ENCODE measurements at places on chromosomes 2 and 18.

DNA sequence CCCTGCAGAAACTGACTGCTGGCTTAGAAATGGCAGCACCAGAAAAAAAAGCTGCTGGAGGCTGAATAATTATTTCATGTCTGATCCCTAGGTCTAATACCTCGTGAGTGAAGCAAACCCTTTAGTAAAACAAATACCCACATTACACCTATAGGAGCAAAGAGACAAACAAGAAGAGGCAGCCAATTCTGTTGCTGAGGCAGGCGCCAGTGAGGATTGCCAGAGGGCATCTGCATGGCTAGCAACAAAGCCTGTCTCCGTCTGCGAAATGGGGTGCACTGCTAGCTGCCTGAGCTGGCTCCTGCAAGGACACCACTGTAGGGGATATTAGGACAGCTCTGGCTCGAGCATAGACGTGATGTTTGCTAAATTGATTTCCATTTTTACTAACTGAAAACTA lies 509.7 kb downstream of the TDRD15 start:
- DNase-seq: no peak

DNA sequence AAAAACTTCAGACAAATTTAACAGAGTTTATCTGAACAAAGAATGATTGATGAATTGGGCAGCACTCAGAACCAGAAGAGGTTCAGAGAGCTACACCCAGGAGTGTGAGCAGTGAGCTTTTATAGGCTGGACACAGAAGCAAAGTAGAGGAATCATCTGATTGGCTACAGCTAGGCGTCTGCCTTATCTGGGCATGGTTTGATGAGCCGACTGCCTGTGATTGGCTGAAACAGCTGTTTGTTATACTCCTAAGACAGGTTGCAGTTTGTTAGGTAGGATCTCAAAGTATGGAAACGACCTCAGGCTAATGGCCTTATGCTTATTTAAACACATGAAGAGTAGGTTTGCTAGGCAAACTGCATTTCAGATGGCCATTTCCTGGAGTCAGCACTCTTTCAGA lies 188.9 kb downstream of the MYO1B start:
- DNase-seq: no peak

DNA sequence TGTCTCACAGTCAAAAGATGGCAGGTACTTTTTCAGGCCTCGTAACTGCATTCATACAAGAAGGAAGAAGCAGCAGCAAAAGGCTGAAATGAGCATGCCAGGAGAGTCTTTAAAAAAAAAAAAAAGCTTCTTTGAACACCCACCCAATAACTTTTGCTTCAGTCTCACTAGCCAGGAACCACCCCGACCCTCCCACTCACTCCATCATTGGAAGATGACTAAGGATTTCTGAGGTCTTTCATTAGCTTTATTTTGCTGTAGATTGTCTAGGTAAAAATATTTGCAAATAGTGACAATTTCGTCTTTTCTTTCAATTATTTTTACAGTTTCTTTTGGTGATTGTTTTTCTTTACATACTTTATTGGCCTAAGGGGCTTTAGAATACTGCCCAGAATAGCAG lies 37.9 kb downstream of the RBBP8 start:
- DNase-seq: peak; percentile 59

- DNase-seq: no peak
Measured at GRCh38 chr2:99918389-99918788, 224.0 kb downstream of the AFF3 start.

- DNase-seq: no peak
Measured at GRCh38 chr2:54708584-54709335, 14.7 kb upstream of the EML6 start.

- DNase-seq: no peak
Measured at GRCh38 chr18:59633961-59634485, 63.2 kb downstream of the CCBE1 start.

GRCh38 chr2:44326548-44327264 lies 34.6 kb downstream of the PREPL start:
- DNase-seq: no peak

DNA sequence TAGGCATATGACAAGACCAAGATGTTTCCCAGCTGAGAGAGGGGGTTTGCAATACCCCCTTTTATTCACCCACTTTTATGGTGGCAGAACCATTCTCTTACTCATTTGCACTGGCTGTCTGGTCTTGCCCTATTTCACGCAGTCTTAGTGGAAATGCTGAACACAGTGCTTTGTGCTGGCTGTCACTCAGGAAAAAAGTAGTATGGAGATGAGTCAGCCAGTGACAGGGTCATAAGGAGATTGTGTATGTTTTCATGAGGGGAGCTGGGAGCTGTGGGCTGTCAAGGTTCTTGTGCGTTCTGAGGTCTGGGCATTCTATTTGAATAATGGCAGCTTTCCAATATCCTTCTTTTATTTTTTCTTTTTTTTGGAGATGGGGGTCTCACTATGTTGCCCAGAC lies 10.9 kb upstream of the CNRIP1 start:
- peak; percentile 25 for DNase-seq

DNA sequence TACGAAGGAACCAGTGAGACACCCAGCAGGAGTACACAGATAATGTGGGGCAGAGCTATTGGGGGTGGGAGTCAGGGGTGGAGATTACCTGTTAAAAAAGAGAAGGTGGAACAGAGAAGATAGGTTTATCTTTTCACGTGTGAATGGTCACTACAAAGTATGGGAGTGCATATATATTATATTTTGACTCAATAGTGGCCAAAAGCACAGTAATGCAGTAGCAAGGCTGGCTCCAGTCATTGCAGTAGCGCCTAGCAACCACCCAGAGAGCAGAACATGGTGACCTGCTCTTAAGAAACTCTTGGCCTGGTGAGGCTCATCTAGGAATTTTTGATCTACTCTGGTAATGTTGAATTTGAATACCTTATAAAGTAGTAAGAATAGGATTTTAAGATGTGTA lies 1.0 kb downstream of the IMPACT start:
- peak; percentile 39 for DNase-seq

DNA sequence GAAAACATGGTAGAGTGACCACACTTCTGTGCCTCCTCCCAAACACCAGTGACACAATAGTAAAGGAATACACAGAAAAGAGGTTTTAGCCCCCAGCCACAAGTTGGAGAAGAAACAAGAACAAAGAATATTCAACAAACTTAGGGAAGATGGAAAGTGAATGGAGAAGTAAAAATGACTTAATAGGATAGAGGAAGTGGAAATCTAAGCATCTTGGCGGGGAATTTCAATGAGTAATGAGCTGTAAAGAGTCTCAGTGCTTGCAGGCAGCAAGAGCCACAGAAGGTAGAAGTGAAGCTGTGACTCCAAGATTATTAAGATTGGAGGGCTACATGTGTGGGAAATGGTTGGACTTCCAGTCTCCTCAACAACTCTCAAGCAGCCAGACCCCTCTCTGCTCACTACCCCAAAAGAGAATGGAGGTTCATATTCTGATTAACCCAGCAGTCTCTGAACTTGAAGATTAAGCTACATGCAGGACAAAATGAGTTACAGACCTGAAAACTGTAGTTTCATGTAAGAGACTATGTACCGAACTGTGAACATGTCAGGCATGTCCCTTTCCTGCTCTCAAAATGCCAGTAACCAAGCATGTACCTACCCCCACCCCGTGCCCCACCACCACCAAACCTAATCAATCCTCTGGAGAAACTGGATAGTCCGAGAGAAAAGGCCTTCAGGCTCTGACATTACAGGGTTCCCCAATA lies 16.9 kb upstream of the HNRNPLL start:
- DNase-seq: peak; percentile 59

DNA sequence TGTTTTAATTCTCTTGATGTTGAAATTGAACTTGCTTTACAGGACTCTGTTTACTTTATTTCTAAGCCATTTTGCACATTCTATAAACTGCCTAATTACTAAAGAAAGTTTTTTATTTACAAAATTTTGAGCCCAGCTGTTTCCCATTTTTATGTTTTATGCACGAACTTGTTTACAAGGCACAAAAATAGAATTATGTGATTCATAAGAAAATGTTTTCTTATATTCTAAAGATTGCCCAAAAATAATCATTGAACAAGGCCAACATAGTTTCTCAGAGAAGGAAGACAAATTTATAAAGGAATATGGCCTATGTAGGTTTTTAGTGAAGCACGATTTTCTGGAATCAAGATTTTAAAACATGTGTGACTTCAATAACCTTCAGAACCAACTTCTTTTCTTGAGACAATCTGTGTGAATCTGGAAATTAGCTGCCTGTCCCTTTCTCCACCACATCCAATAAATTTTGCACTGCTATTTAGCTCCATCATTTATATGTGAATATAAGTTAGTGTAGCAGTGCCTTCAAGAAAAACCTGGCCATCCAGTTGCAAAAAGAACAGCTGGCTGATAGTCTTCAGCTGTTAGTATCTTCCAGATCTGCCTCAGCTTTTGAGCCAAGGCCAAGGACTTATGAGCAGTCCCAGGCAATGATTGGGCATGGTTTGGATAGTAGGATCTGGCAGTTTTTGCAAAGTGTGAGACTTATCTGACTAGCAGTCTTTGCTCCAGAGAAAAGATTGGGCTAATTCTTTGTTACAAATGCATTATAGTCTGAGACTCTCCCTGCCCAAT lies 253.2 kb upstream of the COL3A1 start:
- peak; percentile 43 for DNase-seq

GRCh38 chr2:30601375-30601774 lies 154.3 kb downstream of the LCLAT1 start:
- DNase-seq: peak; percentile 66

DNA sequence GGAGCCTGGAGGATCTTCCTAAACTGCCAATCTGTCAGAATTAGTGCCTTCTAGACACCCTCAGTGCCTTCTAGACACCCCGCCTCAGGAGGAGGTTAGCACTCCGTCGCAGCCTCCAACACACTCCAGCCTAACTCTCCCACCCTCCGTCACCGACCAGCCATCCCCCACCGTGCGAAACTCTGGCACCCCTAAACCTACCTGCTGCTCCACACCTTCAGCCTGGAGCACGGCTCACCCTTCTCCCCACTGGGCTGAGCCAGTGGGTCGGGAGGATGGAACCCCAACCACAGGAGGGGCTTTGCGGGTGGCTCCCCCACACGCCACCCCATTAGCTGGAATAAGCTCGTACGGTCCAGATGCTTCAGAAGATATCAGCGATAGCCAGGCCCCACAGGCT lies 468.9 kb upstream of the HS6ST1 start:
- no peak for DNase-seq

DNA sequence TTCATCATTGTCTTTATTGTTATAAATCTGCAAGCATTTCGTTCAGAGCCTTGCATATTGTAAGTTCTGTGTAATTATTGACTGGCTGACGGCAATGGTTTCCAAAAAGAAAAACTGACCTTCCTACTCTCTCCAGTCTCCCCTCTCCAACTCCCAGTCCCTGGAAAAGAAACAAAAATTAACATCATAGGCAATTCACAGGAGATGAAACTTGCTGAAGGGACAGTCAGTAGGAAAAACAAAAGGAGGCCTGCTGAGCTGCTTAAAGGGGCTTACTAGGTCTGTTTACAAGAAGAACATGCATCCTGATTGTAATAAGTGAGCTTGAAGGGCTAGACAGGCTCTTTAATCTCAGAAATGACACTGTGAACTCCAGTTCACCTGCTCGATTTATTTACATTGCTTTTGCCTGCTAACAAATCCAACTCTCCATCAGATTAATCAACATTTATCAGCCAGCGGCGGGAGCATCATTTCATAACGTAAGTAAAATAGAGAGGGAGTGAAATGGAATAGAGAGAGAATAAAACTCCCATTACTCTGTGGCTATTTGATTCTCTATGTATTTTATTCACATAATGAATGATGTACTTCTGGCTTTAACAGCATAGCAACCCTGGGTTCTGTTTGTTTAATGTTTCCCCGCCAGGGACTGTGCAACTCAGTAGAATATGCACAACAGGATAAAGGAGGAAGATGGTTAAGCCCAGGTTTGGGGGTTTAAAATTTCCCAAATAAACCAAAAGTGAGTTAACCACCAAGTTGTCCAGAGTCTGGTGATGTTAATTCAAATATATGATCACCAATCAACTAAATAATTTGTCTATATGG lies 256.7 kb upstream of the SETBP1 start:
- no peak for DNase-seq

- DNase-seq: no peak
Measured at GRCh38 chr2:227221120-227221519, 56.7 kb downstream of the COL4A3 start.

GRCh38 chr2:29014811-29015421 lies 33.8 kb downstream of the TOGARAM2 start:
- peak; percentile 46 for DNase-seq

DNA sequence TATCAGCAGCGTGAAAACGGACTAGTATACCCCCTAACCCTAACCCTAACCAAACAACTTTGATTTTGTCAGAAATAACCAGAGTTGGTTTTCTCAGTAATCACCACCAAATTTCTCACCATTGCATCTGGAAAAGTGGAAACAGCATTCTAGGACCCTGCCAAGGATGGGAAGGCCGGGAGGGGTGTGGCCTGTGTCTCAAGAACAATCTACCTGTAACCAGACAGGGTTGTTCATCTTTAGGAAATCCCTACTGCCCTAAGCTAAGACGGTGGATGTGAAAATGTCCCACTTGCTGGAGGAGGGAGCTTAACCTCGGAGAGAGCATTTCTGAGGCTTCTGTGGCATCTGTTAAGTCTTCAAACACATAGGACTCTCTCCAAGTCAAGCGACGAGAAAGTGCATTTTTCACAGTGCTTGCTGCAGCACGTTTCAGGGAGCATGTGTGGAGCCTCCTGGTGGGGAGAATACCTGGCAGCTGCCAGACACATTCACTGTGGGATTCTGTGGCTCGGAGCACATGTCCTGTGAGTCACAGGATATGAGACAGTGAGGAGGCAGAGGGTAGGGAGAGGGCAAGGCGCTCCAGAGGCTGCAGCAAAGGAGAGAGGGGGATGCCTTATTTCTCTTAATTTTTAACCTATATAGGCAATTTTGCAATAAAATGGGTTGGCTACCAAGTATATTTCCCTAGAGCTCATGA lies 207.5 kb downstream of the SPP2 start:
- peak; percentile 98 for DNase-seq

All from fibroblast of mammary gland (primary cell).